Uterus (tissue), 4 donors: ENCODE measurements at places on chromosomes 1 and 21. TPM values are rescaled to one million over a fixed set of nuclear protein-coding genes. Genes with fewer than 3 reads are reported as not detected.
A peak's percentile ranks its signal among the peaks of the same experiment; 100 is the strongest.

DNA sequence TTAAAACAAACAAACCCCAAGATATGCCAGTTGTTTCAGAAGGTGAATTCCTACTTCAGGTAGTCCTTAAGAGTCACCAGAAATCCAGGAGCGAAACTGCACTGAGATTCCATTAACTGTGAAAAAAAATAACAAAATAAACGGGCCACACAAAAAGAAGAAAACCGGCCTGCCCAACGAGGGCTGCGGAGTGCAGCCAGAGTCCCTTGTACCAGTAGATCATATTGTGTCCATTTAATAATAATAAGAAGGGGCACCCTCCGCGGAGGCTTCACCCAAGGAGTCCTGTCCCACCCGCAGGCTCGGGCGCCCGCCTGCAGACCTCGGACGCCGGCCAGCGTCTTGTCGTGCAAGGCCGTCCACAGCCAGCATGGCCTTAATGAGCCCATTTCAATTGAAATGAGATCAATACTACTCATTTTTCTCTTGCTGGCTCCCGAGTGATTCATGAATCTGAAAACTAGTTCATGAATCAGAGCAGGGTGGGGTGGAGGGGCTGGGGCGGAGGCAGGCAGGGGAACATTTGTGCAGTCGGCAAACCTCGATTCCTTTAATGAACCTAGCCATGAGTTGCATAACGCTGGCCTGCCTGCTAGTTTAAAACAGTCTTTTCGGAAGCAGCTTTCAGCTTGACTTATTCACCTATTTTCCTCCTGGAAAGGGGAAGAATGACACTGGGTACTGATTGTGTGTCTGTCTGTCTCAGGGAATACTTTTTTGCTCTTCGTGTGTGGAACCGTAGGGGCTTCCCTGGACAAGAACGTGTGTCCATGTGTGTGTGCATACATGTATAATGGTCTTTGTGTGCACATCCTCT lies 113.1 kb upstream of the IRF2BP2 start:
- peak; percentile 89 for DNase-seq

DNA sequence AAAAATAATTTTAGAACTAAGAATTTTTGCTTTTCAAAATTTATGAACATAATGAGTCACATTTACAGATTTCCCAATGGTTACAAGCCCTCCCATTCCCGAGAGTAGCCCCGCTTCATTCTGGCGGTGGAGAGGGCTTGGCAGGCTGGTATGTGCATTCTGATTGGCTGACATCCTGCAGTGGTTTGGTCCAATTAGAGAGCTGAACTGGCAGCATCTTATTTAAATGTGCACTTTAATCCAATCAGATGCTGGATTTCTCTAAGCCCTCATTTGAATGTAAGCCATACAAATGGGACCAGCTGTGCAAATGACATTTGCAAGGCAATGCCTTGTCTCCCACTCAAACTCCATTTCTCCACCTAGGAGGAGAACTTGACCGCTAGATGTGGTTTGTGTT lies 18.0 kb upstream of the TRIM17 start:
- no peak for DNase-seq

The CADM3 gene
- 5.6 TPM for total RNA-seq

The FAM131C gene
- total RNA-seq, result 0.85 TPM

DNA sequence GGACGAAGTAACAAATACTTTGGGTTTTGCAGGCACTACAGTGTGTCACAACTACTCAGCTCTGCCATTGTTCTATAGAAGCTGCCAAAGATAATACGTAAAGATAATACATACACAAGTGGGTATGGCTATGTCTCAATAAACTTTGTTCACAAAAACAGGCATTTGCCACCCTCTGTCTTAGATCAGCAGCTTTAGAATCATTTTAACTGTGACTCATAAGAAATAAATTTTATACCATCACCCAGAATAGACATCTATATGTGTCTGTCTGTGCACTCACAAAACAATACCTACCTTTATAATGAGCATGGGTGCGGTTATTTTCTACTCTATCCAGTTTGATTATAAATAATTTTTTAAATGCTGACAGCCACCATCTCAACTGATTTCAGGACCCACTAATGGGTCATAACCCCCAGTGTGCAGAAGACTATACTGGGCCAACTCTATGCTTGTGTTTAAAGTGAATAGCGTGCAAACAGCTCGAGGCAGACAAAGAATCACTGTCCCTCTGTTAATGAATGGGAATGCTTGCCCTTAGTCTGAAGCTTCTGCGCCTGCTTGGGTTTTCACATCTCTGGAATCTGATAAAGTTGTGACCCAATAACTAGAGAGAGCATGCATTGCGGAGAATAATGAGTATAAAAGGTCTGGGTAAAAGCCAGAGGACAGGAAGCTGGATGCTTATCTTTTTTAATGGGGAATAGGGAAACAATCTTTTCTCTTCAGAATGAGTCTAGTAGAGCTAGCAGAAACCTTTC lies 216.2 kb downstream of the PLPP3 start:
- DNase-seq, result no peak

The RPF1 gene
- total RNA-seq, result 27.8 TPM

The PRR9 gene
- total RNA-seq, result not detected

DNA sequence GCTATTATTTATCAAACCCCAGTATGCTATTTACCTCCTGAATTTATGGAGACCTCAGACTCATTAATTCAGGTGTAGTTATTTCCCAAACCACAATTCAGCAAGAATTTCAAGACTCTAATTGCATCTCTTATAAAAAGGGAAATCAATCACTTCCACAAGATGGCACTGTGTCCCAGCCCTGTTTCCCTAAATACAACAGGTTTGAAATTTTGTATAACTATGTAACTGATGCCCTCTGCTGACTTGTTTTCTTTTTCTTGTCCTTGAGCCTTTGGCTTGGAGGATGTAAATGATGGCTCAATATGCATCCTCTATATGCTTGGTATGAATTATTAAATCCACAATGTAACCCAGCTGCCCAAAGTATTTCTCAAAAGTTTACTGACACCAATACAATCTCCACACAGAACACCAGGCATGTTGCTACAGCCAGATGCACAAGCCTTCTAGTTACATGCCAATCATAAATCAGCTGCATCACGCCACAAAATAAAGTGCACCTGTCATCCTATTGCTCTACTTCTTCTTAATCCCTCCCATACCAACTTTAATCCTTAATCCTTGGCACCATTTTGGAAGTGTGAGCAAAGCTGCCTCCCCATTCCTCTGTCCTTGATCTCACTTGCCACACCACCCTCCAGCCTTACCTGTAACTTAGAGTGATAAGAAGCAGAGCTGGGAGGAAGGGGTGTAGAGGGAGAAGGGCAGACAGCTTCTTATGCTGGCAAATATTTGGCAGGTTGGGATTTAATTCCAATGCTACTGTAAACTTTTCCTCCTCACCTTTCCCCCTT lies 9.0 kb downstream of the C1orf105 start:
- peak; percentile 42 for DNase-seq

The FMO5 gene
- total RNA-seq, result 3.9 TPM

The SPRR2E gene
- total RNA-seq, result not detected

GRCh38 chr1:73765551-73766233 lies 432.3 kb downstream of the LRRIQ3 start:
- DNase-seq, result no peak

The HEATR1 gene
- 58.8 TPM for total RNA-seq

The OR10J1 gene
- not detected for total RNA-seq
